Naive thymus-derived CD4-positive, alpha-beta T cell (primary cell): ENCODE measurements at places on chromosomes 6 and 20. TPM values are rescaled to one million over a fixed set of nuclear protein-coding genes. Genes with fewer than 3 reads are reported as not detected.

NKX2-4 gene
- not detected for total RNA-seq

RCAN2 gene
- total RNA-seq = 1.0 and 1.1 TPM in 2 replicates

MYO6 gene
- 0.94 TPM for total RNA-seq

MARCKS gene
- 4.7 TPM for total RNA-seq
